Mesenchymal stem cell (in vitro differentiated cells and primary cell): ENCODE measurements at places on chromosomes 12 and 14.
A peak's percentile ranks its signal among the peaks of the same experiment; 100 is the strongest.

DNA sequence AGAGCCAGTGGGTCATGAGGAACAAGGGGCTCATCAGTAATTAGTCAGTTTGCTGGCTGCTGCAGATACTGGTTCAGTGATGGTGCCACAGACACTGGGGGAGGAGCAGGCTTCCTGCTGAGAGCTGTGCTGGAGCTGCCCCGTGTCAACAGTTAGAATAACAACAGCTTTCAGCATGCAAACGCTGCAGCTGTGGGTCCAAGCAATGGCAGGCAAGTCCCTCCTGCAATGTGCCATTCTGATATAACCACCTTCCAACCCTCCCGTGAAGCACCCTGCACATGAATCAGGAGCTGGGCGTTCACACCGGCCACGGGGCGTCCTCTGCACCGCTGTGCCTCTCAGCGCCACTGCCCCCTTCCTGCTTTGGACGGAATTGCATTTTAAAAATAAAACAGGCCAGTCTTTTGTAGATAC is 258.4 kb upstream of the SFSWAP start:
- DNase-seq: no peak

DNA sequence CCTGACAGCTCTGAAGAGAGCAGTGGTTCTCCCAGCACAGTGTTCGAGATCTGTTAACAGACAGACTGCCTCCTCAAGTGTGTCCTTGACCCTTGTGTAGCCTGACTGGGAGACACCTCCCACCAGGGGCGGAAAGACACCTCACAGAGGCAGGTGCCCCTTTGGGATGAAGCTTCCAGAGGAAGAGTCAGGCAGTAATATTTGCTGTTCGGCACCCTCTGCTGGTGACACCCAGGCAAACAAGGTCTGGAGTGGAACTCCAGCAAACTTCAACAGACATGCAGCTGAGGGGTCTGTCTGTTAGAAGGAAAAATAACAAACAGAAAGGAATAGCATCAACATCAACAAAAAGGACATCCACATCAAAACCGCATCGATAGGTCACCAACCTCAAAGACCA is 21.6 kb upstream of the ABCC9 start:
- no peak for DNase-seq

DNA sequence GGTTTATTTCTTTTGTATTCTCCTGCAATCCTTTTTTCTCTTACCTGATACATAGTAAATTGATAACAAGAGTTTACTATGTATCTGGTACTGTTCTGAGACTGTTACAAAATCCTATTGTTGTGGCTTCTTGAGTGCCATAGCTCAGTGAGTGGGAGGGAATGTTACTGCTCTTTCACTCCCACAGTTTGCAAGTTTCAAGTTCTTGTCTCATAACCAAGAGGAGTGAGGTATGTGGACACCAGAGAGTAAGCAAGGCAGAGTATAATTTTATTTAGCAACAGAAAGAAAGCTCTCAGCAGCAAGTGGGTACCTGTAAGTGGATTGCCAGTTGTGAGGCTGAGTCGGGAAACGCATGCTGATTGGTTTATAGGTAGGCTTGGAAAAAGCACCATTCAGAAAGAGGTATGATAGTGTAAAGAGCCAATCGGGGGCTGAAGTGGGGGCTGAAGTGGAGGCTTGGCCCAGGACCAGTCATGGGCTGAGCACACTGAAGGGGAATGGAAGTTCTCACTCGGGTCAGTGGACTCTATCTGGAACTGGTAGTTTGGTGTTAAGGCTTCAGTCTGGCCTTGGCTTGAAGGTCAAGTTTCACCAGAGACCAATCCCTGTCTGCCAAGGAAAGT is 850.8 kb downstream of the TMTC2 start:
- DNase-seq: no peak

- no peak for DNase-seq
Observed at GRCh38 chr12:124742678-124743077, 121.0 kb downstream of the SCARB1 start.

DNA sequence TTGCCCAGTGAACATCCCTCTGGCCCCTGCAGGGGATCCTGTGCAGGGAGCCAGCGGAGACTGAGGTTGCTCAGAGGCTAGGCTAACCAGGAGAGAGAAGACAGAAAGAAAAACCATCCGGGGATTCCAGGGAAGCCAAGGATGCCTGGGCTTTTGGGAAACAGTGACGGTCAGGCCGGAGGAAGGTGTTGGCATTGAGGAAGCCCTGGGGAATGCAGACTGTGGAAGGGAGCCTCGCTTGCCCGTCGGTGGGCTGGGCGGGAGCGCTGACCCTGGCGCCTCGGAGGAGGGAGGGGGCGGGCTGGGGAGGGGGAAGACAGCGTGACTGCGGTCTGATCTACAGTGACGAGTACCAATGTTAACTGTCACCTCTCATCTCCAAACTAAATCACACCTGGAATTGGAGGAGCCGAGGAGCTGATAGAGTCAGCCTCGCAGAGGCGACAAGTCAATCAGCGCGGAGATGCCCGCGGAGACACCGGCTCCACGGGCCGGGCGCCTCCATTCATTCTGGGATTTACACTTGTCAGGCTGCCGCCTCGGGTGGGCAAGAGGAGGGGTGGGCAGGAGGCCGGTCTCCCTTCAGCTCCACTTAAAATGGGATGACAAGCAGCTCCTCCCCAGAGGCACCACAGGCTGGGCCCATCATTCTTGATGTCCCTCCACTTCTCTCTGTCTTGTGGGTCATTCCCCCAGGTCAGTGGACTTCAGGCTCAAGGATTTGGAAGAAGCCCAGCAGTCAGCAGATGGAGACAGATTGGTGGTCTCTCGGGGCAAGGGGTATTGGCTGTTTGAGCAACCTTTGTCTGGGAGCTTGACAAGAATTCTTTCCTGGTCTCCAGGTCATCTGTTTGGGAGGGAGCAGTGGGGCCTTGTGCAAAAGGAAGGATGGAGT is 20.4 kb upstream of the GPATCH2L start:
- DNase-seq: no peak

- no peak for DNase-seq
Observed at GRCh38 chr14:88016768-88017167, 11.8 kb downstream of the GPR65 start.

- no peak for DNase-seq
Observed at GRCh38 chr14:68473069-68473468, 319.8 kb downstream of the ZFP36L1 start.

GRCh38 chr12:47747126-47747525 is 11.6 kb downstream of the RAPGEF3 start:
- DNase-seq: no peak

GRCh38 chr14:88481794-88482193 is 73.0 kb downstream of the PTPN21 start:
- DNase-seq: no peak

- no peak for DNase-seq
Observed at GRCh38 chr14:66233591-66233990, 252.6 kb upstream of the CCDC196 start.

DNA sequence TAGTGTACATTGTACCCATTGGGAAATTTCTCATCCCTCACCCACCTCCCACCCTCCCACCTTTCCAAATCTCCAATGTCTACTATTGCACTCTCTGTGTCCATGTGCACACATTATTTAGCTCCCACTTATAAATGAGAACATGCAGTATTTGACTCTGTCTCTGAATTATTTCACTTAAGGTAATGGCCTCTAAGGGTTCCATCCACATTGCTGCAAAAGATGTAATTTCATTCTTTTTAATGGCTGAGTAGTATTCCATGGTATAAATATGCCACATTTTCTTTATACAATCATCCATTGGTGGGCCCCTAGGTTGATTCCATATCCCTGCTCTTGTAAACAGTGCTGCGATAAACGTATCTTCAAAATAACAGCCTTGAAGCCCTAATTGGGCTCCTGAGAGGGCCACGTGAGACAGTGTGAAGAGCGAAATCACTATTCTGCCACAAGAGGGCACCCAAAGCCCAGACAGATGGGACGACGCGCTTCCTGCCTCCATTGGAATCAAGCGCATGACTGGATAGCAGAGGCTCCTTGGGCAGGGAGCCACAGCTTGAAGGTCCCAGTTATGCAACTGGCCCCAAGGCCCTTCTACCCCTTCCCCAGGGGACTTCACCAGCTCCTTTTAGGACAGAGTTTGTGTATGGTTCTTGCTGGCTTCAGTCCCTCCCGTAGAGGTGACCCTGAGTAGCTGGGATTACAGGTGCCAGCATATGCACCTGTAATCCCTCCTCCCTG is 21.3 kb upstream of the CD27 start:
- DNase-seq: peak; percentile 92

GRCh38 chr14:106508216-106508615 is 981.8 kb downstream of the TMEM121 start:
- no peak for DNase-seq

GRCh38 chr12:120977531-120978295 is 630 bp upstream of the HNF1A start:
- DNase-seq: no peak

DNA sequence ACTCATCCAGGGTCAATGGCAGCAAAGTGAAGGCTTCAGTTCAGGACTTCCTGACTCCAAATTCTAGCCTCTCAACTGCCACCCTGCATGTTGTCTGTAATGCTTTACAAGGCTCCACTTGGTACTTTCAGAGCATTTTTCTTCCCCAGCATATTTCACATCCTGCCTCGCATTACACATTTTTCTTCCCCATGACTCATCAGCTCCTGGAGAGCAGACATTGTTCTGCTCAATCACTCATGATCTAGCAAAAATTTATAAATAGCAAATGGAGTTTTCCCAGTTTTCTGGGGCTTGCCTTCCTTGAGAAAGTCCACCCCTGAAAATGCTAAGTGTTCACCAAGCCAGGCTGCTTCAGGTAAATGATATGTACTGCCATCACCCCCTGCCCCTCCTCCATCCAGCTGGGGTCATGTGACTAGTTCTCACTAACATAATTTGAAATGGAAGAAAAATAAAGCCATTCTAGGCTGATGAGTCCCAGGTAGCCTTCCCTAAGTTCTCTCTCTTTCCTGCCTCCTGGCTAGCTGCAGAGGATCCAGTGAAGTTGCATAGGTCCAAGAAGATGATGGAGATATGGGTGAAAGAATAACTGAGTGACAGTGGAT is 69.4 kb downstream of the ARMH4 start:
- peak; percentile 90 for DNase-seq

DNA sequence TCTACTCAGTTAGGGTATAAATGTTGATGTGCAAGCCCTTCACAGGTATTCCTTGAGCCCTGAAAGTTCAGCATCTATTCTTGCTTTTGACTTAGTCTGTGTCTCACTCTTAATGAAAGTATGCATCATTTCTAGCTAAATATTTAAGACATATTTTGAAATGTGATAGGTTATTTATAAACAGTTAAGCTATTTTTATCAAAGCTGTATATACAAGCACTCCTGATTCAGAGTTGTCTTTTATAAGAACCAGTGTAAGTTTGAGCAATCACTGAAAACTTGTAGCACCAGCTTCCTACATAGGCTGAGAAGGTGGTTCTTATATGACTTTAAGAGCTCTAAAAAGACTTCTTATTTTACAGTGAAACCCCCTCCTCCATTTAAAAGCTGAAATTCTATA is 98.6 kb downstream of the MYF5 start:
- DNase-seq: peak; percentile 5

GRCh38 chr12:5480938-5481303 is 49.0 kb downstream of the NTF3 start:
- peak; percentile 17 for DNase-seq
